Memory B cell (primary cell): ENCODE measurements at places on chromosomes 1 and 21.
A peak's percentile ranks its signal among the peaks of the same experiment; 100 is the strongest.

- H3K27me3 ChIP-seq: peaks cover 16% of the 10 kb centered on the region
- no peak overlapping the region for H3K4me3 ChIP-seq
- H3K4me1 ChIP-seq: peaks cover 3% of the 10 kb centered on the region
Observed at GRCh38 chr1:167512046-167512654, 6.2 kb downstream of the CD247 start.

DNA sequence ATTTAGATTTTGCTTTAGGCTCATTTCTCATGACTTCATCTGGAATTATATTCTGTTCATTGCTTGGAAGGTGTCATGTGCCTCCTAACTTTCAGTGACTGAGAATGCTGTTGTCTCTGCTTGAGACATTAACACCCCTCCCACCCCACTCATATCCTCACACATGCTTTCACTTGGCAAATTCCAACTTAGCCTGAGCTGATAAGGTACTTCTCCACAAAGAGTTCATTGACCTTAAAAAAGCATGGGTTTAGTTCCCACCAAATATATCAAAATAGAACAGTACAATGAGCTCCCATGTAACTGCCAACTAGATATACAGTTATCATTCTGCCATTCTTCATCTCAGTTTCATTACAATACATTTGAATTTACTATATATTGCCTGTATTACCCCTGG, 576.5 kb upstream of the ADGRL2 start:
- H3K4me1 ChIP-seq: no peaks in the 10 kb centered on the region
- H3K4me3 ChIP-seq: no peak overlapping the region
- H3K27me3 ChIP-seq: no peaks in the 10 kb centered on the region
- no peaks in the 10 kb centered on the region for H3K36me3 ChIP-seq
- H3K27ac ChIP-seq: no peak overlapping the region

DNA sequence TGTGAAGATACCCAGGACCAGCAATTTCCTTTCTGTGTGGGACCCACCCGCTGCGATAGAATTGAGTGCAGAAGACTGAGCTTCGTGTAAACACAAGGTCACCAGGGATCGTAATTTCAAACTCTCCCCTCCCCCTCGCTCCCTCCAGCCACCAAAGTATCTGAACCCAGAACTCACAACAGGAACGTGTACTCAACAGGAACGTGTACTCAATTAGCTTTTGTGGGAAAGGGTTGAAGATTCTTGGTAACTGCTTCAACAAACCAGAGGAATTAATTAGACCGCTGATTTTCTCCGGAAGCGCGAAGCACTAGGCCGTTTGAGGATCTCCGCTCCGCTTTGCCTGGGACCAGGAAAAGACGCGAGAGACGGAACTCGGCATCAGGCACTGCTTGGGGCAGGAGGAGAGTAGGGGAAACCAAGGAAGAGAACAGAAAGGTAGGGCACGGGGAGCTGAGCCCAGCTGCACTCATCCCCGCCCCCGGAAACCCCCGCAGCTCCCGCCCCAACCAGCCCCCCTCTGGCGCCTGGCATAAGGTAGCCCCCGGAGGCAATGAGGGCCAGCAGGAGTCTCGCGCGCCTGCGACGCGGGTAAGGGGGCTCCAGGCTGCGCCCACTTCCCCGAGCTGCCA, 453 bp downstream of the DRAM2 start:
- no peak for DNase-seq
- no peaks in the 10 kb centered on the region for H3K27me3 ChIP-seq
- peak overlapping the region; percentile 98 for H3K4me3 ChIP-seq
- peak overlapping the region; percentile 91 for H3K27ac ChIP-seq

- no peaks in the 10 kb centered on the region for H3K36me3 ChIP-seq
- H3K27ac ChIP-seq: peak overlapping the region; percentile 89
- H3K27me3 ChIP-seq: no peaks in the 10 kb centered on the region
- H3K4me1 ChIP-seq: peaks cover 24% of the 10 kb centered on the region
- DNase-seq: peak; percentile 33
Observed at GRCh38 chr21:33975548-33976081, 60.0 kb upstream of the ATP5PO start.

DNA sequence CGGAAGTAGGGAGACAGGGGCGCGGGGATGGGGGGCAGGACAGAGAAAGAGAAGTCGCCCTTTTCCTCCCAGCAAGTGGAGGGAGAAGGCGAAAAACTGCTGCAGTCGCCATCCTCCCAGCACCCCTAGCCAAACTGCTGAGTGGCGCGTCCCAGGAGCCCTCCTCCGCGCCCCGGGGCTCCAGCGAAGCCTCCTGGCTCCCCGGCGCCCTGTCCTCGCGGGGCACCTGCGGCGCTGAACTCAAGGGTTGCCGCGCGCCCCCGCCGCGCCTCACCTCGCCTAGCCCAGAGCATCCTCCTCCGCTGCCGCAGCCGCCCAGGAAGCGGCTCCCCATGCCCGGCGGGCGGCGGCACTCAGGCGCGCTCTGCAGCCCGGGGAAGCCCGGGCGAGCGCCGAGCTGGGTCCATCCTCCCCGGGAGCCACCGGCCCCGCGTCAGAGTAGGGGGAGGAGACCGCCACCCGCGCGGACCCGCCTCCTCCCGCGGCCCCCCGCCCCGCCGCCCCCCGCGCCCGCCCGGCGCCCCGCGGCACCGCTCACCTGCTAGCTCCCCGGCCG, at the start of gene DAB1:
Gene DAB1, minus strand, starts transcription at position 405 of the 556 bp plus-strand sequence. CDS start 133,030 bp downstream, outside the sequence.
- no peak for DNase-seq
- H3K4me3 ChIP-seq: peak within 1 kb of the TSS; percentile 44
- no peaks in the 10 kb centered on the region for H3K36me3 ChIP-seq

DNA sequence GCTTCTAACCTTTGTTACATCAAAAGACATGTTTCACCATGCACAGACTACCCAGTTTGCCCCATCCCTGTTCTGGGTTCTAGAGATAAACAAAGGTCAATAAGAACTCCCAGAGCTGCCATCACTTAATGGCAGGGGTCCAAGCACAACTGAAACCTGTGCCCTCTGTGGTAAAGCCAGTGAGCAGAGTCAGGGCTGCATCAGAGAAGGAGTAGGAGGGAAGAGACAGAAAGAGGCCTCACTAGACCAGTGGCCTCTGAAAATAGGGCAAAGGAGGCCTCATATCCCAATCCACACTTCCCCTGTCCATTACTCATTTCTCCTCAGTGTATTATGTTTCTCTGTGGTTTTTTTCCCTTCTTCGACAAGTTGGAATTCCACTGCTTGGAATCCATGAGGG, 10.2 kb downstream of the ATP1A2 start:
- H3K4me1 ChIP-seq: no peaks in the 10 kb centered on the region
- H3K27ac ChIP-seq: no peak overlapping the region
- no peak for DNase-seq
- peaks cover 8% of the 10 kb centered on the region for H3K27me3 ChIP-seq
- H3K36me3 ChIP-seq: no peaks in the 10 kb centered on the region
- H3K4me3 ChIP-seq: no peak overlapping the region

DNA sequence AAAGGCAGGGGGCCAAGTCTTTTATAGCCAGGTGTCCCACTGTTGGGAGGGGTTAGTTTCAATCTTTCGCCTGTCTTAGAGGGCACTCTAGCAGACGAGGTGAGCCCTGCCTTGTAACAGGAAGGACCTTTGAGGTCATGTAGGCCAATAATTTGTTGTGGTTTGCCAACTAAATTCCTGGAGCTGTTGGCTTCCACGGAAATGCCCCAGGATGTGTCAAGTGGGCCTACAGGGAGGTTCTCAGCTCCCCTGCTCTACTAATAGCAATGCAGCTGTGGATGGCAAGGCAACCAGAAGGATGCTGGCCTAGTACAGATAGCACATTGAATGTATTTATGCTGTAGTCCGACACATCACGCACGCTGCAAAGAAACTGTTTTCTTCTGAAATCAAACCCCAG, 22.3 kb upstream of the CASQ2 start:
- no peak overlapping the region for H3K27ac ChIP-seq
- peaks cover 12% of the 10 kb centered on the region for H3K27me3 ChIP-seq
- no peak for DNase-seq
- H3K36me3 ChIP-seq: no peaks in the 10 kb centered on the region

- no peak overlapping the region for H3K4me3 ChIP-seq
- H3K27me3 ChIP-seq: peaks cover 15% of the 10 kb centered on the region
- no peak overlapping the region for H3K27ac ChIP-seq
- H3K4me1 ChIP-seq: no peaks in the 10 kb centered on the region
- H3K36me3 ChIP-seq: no peaks in the 10 kb centered on the region
Observed at GRCh38 chr1:119363162-119363561, 5.4 kb upstream of the HAO2 start.

DNA sequence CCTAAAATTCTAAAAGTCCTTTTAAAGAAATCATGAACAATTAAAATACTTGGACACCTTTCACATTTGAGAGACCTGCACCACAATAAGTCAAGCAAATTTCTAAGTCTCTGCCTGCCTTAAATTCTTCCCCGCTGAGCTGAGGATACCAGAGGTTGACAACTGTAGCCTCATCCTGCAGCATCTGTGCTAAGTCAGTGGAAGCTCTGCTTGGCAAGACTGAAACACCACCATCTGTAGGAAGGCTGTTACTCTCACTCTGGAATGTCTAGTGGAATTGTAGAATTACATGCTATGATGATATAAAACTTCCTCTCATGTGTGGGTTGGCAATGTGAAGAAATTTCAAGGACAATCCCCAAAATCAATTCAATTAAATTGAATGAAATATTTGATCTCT, 1756.5 kb downstream of the NCAM2 start:
- no peak for DNase-seq
- no peaks in the 10 kb centered on the region for H3K27me3 ChIP-seq
- H3K4me1 ChIP-seq: no peaks in the 10 kb centered on the region
- H3K4me3 ChIP-seq: no peak overlapping the region

- H3K36me3 ChIP-seq: no peaks in the 10 kb centered on the region
- no peak for DNase-seq
- no peaks in the 10 kb centered on the region for H3K27me3 ChIP-seq
- peaks cover 14% of the 10 kb centered on the region for H3K4me1 ChIP-seq
- H3K4me3 ChIP-seq: peak overlapping the region; percentile 79
Observed at GRCh38 chr1:66300972-66301451, 232.9 kb upstream of the SGIP1 start.

GRCh38 chr1:107549152-107549810, 408.4 kb downstream of the NTNG1 start:
- H3K36me3 ChIP-seq: no peaks in the 10 kb centered on the region
- peaks cover 2% of the 10 kb centered on the region for H3K27me3 ChIP-seq
- DNase-seq: no peak
- H3K4me1 ChIP-seq: no peaks in the 10 kb centered on the region
- H3K27ac ChIP-seq: no peak overlapping the region
- H3K4me3 ChIP-seq: no peak overlapping the region

GRCh38 chr1:9279172-9279840, 13.4 kb upstream of the SPSB1 start:
- no peak for DNase-seq
- H3K4me1 ChIP-seq: peaks cover 14% of the 10 kb centered on the region
- H3K27ac ChIP-seq: no peak overlapping the region
- H3K4me3 ChIP-seq: no peak overlapping the region
- H3K27me3 ChIP-seq: peaks cover 18% of the 10 kb centered on the region

DNA sequence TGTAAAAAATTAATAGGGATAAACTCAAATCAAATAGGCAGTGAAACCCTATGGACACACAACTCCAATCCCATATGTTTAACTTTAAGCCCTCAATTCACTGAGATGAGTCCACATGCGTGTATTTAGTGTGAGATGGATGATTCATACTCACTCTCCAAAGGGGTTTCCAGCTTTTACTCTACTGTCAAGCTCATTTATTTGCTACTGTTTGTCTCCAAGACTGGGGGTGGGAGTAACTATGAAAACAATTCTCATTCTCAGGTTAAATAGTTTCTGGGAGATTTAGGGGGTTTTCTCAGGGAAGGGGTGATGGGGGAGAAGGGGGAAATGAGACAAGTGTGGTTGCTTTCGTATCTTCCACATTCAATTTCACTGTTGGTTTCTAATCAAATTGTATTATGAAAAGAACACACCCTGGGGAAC, 2.7 kb downstream of the RAB29 start:
- H3K36me3 ChIP-seq: peaks cover 18% of the 10 kb centered on the region
- peaks cover 25% of the 10 kb centered on the region for H3K4me1 ChIP-seq
- H3K27ac ChIP-seq: peak overlapping the region; percentile 97
- peak overlapping the region; percentile 32 for H3K4me3 ChIP-seq

- H3K36me3 ChIP-seq: no peaks in the 10 kb centered on the region
- no peak for DNase-seq
- no peak overlapping the region for H3K27ac ChIP-seq
- H3K4me3 ChIP-seq: no peak overlapping the region
Observed at GRCh38 chr1:248102847-248103246, 7.9 kb downstream of the OR2L13 start.

GRCh38 chr21:35616090-35616489, 444.2 kb downstream of the SETD4 start:
- peaks cover 3% of the 10 kb centered on the region for H3K4me1 ChIP-seq
- no peak overlapping the region for H3K4me3 ChIP-seq
- no peak overlapping the region for H3K27ac ChIP-seq
- H3K36me3 ChIP-seq: no peaks in the 10 kb centered on the region
- H3K27me3 ChIP-seq: peaks cover 10% of the 10 kb centered on the region

GRCh38 chr1:13600762-13601453, 17.3 kb downstream of the PDPN start:
- no peak for DNase-seq
- no peak overlapping the region for H3K27ac ChIP-seq
- no peak overlapping the region for H3K4me3 ChIP-seq

DNA sequence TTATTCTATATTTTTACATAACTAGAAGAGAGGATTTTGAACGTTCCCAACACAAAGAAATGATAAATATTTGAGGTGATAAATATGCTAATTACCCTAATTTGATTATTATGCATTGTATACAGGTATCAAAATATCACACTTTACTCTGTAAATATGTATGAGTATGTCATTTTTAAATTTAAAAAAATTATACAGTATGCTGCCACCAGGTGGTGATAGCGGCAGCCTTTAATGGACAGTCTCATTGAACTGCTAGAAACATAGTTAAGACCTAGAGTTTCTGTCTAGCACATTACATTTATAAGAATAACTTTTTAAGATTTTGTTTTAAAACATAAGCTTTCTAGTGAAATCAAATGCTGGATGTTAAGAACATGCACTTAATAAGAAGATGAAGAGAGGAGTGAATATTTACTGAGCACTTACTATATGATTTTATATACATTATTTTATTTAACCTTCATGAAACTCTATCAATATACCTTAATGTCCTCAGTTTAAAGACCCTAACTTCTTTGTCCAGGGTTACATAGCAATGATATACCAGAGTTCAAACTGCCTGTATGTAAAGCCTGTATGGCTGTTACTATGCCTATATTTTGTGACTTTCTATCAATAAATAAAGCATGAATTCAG, 207.1 kb downstream of the NUF2 start:
- DNase-seq: no peak
- peaks cover 2% of the 10 kb centered on the region for H3K4me1 ChIP-seq
- no peak overlapping the region for H3K4me3 ChIP-seq
- no peaks in the 10 kb centered on the region for H3K36me3 ChIP-seq
- H3K27me3 ChIP-seq: peaks cover 4% of the 10 kb centered on the region
